ENCODE measurements at places on chromosomes 4 and X. TPM values are rescaled to one million over a fixed set of nuclear protein-coding genes. Genes with fewer than 3 reads are reported as not detected.

SPOCK3 gene
- total RNA-seq = not detected

GRCh38 chr4:37641886-37642849 is 44.0 kb downstream of the RELL1 start:
- H3K27ac ChIP-seq = no peak overlapping the region
- DNase-seq = no peak
- no peaks in the 10 kb centered on the region for H3K27me3 ChIP-seq
- no peaks in the 10 kb centered on the region for H3K4me1 ChIP-seq
- H3K4me3 ChIP-seq = no peak overlapping the region

DMRTC1 gene
- not detected for total RNA-seq

- H3K27ac ChIP-seq = no peak overlapping the region
- H3K36me3 ChIP-seq = no peaks in the 10 kb centered on the region
- no peaks in the 10 kb centered on the region for H3K4me1 ChIP-seq
- H3K4me3 ChIP-seq = no peak overlapping the region
These were observed 258.7 kb downstream of the CXXC4 start for GRCh38 chr4:104235967-104236366.

DNA sequence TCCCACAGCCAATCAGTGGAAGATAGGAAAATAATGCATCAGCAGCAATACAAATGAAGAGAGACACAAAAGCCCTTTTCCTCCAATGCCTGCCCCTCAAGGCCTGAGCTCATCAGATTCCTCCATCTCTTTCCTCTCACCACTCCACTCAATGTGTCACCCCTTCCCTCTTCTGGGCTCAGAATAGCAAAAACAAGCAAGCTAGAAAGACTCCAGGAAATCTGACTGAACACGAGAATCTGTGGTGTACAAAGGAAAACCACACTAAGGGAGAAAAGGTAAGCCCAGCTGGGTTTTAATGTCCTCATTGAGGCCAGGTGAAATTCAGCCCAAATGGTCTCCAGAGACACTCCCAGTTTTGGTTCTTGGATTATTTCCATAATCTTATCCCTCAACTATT is 46.3 kb downstream of the ARHGEF9 start:
- no peaks in the 10 kb centered on the region for H3K27me3 ChIP-seq
- no peak overlapping the region for H3K4me3 ChIP-seq
- DNase-seq = no peak
- no peaks in the 10 kb centered on the region for H3K36me3 ChIP-seq
